ENCODE measurements at places on chromosomes 13 and 19.

DNA sequence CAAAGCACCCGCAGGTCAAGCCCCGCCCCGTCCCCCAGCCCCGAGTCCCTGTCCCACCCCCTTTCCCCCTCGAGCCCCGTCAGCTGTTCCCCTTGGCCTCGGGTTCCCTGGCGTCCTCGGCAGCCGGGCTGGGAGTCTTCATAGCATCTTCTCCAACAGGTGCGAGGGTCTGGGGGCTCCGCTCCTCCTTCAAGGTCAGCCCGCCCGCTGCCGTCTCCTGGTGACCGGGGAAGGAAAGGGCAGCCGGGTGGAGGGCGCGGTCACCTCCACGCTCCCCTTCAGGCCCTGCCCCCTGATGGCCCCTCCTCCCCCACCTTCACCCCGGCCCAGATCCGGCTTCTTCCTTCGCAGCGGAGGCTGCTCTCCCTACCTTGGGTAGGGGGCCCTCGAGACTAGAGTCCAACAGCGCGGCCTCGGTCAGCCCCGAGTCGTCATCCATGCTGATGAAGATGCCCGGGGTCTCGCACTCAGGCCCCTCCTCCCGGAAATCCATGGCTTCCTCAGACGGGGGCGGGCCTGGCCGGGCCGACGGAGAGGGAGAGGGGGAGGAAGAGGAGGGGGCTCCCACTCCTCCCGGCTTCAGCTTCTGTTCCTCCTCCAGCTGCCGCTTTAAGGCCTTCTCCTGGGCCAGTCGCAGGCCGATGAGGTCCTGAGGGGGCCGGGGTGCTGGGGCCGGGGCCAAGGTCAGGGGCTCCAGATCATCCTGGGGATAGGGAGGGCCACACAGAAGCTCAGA, 541 bp upstream of the RSPH6A start:
- DNase-seq = peak; percentile 81

- DNase-seq = peak; percentile 63
Observed at GRCh38 chr13:35475212-35475959, 1.1 kb downstream of the MAB21L1 start.

GRCh38 chr19:35133826-35134225, 1.0 kb downstream of the LGI4 start:
- DNase-seq = no peak

DNA sequence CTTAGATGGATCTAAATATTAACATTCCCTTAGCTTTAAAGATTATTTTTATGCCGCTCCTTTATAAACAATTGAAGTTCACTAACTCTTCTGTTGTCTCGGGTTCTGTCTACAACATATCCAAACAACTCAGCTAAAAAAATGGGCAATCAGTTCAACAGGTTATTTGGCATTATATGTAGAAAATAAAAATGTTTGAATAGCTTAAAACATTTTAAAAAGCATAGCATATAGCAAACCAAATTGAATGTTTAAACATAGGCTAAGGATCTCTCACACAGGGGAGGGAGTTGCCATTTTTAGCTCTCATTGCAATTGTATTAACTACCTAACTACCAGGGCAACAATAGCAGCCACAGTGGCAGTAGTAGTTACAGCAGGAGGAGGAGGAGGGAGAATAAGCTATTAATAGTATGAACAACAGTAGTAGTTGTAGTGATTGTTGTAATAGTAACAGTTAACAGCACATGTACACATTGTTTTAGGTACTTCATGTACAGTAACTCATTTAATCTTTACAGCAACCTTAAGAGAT, 404.2 kb downstream of the KCNRG start:
- DNase-seq = no peak

GRCh38 chr13:52449331-52450011, 963 bp downstream of the VPS36 start:
- no peak for DNase-seq

GRCh38 chr13:78592584-78592983, 10.8 kb downstream of the POU4F1 start:
- DNase-seq = no peak

DNA sequence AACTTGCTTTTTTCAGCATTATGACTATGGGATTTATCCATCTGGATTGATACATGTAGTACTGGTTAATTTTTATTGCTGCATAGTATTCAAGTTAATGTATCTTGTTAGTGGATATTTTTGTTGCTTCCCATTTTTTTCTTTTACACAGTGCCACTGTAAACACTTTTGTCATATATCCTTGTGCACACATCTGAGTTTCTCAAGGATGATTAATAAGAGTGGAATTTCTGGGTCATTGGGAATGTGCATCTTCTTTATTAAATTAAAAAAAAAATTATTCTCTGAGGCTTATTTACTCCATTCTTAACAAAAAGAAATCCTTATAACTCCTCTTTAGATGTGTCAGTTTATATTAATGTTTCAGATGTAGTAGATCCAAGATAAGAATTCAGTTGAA, 27.3 kb downstream of the B3GLCT start:
- no peak for DNase-seq

DNA sequence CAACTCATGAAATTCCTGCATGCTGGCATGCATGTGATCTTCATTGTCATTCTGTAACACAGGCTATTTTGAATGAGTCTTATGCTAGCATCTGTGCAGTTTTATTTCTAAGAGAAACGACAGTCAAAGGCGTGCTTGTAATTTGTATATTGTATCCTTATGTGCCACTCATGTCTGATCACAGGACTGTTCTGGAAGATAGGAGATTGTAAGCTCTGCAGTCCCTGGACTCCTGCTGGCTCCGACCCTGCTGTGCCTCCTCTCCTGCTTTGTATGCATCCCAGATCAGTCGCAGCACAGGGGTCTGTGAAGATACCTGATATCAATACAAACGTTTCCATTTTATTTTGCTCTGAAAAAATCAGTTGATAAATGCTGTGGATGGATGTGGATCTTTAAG, 653.1 kb downstream of the LIG4 start:
- DNase-seq = no peak

DNA sequence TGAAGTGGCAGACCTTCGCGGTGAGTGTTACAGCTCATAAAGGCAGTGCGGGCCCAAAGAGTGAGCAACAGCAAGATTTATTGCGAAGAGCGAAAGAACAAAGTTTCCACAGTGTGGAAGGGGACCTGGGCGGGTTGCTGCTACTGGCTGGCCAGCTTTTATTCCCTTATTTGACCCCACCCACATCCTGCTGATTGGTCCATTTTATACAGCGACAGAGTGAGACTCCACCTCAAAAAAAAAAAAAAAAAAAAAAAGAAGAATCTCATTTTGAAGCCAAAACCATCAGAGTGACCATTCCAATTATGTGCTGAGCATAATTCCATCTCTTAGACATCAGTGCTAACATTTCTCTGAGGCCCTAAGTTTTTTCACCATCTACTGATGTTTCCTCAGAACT, 1.9 kb upstream of the ZNF552 start:
- no peak for DNase-seq

DNA sequence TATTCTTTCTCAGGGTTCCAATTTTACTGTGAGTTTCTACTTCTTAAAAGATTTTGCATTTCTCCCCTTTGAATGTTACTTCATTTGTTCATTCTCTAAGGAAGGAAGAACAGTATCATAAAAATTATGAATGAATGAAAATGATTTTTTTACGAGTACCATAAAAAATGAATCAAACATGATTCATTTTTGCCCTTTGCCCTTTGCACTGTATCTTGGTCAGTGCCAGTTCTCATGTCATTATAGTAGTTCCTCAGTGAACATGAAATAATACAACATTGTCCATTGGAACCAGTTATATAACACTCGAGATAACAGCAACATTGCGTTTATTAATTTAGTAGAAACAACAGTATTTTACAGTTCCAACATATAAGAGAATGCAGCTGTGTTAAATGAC, 28.8 kb downstream of the FLT1 start:
- DNase-seq = no peak

- DNase-seq = no peak
Observed at GRCh38 chr19:19514215-19514657, 1.1 kb downstream of the TSSK6 start.

- no peak for DNase-seq
Observed at GRCh38 chr13:74258961-74259360, 124.8 kb upstream of the KLF12 start.

GRCh38 chr19:29415507-29415906, 110.3 kb upstream of the VSTM2B start:
- DNase-seq = no peak

DNA sequence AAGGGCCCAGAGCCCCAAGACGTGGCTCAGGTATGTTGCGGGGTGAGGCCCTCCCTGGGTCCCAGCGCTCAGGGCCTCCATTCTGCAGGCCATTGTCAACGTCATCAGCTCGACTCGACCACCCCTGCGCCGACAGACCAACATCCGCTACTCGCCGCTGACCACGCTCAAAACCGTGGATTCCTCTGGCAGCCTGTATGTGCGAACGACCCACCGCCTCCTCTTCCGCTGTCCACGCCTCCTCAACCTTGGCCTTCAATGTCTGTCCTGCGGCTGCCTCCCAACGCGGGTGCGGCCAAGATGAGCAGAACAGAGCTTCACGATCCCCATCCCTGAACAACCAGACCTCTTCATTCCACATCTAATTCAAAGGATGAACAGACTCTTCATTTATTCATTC, 8.2 kb downstream of the RDH8 start:
- DNase-seq = no peak

- no peak for DNase-seq
Observed at GRCh38 chr13:28199089-28199488, 60.7 kb downstream of the PAN3 start.

GRCh38 chr19:50869479-50869878, 3.8 kb upstream of the KLK2 start:
- no peak for DNase-seq

GRCh38 chr13:91398413-91399188, at the start of gene GPC5:
TSS of gene GPC5 (plus strand) at chr13:91398621.
- DNase-seq = peak; percentile 93

- DNase-seq = no peak
Observed at GRCh38 chr13:94332359-94333096, 147.0 kb downstream of the DCT start.

Data from nephron progenitor cell (in vitro differentiated cells).